ENCODE measurements at places on chromosomes 12 and 14.
A peak's percentile ranks its signal among the peaks of the same experiment; 100 is the strongest.

GRCh38 chr14:54597795-54598443 lies 31.0 kb downstream of the SAMD4A start:
- no peak for DNase-seq

- peak; percentile 68 for DNase-seq
Observed at GRCh38 chr12:111440152-111440551, 34.4 kb downstream of the SH2B3 start.

- peak; percentile 16 for DNase-seq
Observed at GRCh38 chr14:89672636-89673511, 255.8 kb upstream of the FOXN3 start.

DNA sequence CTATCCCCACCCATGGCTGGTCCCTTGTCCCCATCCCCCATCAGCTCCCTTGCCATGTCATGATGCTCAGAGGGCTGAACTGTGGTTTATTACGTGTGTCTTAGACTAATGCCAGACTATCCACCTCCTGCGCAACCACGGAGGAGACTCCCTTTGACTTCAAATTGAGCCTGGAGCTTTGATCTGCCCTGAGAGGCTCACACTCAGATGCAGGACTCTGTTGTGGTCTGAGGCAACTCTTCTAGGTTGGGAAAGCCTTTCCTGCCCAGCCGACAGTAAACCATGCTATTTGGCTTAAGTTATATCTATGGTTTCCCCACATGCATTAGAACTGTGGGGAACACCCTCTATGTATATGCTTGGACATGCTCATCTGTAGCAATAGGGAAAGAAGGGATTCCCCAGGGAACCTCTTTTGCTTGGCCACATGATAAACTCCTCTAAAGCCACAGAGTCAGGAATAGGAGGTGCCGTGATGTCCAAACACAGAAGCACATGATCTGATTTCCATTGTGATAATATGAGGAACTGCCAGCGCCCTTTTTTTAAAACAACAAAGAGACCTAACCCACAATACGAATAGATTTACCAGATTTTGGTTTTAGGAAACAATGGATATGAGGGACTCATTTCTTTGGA lies 11.1 kb upstream of the LGALS3 start:
- no peak for DNase-seq

DNA sequence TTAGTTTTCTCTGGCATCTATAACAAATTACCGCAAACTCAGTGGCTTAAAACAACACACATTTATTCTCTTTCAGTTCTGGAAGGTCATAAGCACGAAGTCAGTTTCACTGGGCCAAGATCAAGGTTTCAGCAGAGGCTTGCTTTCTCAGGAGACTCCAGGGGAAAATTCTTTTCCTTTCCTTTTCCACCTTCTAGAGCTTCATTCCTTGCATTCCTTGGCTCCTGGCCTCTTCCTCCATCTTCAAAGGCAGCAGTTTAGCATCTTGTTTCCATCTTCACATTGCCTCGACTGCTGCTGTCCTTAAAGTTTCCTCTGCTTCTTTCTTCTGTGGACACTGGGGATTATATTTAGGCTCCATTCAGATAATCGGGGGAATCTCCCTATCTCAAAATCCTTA lies 106.1 kb downstream of the PDE3A start:
- no peak for DNase-seq

DNA sequence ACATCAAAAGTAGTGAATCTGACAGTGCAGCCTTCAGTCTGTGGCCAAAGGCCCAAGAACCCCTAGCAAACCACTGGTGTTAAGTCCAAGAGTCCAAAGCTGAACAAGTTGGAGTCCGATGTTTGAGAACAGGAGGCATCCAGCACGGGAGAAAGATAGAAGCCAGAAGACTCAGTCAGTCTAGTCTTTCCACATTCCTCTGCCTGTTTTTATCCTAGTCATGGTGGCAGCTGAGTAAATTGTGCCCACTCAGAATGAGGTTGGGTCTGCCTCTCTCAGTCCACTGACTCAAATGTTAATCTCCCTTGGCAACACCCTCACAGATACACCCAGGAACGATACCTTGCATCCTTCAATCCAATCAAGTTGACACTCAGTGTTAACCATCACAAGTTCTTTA lies 1255.4 kb downstream of the LRFN5 start:
- DNase-seq, result no peak

DNA sequence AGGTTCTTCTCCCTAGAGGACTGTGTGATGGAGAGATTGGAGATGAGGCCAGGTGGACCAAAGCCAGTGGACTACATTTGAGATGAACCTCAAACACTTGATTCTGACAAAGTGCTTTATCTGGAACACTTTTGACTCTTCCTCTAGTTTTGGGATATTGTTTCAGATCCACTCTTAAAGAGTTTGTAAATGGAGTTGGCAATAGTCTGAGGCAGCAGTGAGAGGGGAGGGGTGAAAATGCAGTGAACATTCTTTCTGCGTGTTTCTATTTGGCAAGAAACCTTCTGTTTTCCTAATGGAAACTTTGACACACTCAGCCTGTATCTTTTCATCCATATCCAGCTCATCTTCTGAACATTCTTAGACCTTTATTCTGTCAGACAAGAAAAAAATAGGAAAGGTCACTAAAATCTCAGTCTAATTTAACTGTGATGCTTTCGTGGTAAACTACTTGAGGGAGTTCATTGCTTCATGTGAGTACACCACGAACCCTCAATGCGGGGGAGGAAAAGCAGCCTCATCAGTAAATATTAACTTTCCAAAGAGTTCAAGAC lies 57.4 kb upstream of the KCNJ8 start:
- DNase-seq, result no peak
